ENCODE measurements at places on chromosomes 16 and 17.

GRCh38 chr16:3625911-3626732, 14.7 kb upstream of the SLX4 start:
- DNase-seq, result no peak

DNA sequence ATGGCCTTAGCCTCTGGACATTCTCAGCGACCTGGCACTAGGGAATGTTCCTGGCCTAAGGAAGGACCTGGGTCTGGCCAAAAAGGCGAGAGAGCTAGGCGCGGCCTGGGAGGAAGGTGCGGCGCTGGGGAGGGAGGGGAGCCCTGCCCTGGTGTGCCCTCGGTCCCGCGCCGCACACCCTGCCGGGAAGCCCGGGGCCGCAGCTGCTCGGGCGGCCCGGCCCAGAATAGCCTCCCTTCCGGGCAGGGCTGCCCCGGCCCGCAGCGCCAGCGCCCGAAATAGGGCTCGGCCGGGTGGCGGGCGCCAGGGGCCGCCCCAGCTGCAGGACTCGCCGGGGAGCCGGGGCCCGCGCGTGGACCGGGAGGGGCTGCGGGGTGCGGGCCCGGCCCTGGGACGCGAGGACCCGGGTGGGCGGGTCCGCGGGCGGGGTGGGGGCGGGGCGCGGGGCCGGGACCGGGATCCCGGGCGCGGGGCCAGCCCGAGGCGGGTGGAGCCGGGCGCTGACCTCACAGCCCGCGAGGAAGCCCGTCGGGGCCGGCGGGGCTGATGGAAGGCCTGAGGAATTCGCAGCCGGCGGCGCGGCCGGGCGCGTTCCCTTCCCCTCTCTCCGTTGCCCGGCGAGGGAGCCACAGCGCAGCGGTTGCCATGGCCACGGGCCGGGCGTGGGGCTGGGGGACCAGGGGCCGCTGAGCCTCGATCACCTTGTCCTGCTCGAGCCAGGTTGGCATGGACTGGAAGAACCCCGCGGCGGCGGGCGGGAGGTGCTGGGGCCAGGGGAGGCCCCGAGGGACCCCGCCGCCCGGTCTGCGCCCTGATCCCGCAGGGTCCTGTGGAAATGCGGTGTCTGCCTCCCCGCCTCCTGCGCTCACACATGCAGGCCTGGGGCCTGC, 18.1 kb downstream of the SOCS3 start:
- DNase-seq, result no peak

DNA sequence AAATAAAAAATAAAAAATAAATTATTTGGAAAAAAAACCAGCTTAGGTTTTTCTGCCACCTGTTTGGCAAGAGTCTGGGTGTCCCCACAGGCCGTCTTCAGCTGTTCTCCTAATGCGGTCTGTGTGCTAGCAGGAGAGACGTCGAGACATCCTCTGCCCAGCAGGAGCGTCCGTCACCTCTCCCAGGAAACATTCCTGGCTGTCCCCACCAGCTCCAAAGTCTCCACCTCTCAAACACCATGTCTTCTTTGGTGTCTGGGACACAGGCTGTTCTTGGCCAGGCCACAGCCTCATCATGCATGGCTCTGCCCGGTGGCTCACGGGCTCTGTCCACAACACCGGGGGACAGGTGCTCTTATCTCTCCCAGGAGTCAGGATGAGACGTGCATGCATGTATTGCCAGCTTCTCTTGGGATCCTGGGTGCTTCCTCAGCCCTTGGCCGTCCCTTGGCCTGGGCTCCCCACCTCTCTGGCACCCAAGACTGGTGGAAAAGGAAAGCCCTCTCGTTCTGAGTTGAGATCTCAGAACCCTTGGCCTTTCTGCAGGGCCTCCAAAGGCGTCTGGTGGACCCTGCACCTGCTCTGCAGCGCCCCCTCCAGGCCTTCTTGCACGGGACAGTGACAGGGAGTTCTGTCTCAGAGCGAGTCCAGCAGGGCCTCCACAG, 84.9 kb upstream of the CBX4 start:
- DNase-seq, result no peak

GRCh38 chr16:21197112-21197511, 14.3 kb downstream of the ZP2 start:
- no peak for DNase-seq

- DNase-seq, result no peak
Measured at GRCh38 chr17:30576326-30576861, 99.2 kb downstream of the GOSR1 start.

DNA sequence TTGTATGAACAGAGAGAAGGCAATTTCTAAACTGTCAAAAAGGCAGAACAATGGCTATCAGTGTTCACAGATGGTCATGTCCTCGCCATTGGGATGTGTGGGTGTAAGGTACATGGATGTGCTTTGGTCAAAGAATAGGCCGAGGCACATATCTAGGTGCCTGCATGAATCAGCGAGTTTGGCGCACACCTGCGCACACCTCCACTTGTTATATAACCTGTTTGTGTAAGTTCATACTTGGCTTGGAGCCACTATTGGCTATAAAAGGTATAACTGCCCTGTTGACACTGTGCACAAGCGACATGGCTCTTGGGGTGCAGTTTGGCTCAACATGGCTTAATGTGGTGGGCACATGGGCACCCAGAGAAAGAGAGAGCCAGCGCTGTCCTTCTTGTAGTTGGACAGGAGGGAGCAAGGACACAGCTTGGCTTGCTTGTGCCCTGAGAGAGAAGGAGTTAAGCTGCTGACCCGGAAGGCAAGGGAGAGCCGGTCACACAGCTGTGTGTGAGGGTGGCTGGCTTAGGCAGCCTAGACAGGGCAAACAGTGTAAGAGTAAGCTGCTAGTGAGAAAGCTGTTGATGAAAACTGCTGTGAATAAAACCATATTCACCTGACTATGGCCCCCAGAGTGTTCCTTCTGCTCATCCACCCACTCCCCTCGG, 499.1 kb downstream of the KCNJ2 start:
- DNase-seq, result no peak

DNA sequence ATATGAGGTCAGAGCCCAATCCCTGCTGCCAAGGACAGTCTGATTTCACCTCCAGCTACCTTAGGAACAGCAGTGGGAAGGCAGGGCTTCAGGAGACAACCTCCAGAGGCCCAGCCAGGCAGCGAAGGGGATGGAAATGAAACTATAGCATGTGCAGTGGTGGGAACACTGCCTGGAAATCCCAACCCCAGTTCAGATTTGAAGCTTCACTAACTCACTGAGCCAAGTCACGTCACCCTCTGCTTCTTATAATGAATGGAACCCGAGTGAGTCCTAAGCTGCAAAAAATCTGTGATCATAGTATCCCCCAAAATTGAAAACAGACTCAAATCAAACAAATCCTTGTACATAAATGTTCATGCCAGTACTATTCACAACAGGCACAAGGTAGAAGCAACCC, 36.0 kb upstream of the SLC39A11 start:
- no peak for DNase-seq

- DNase-seq, result no peak
Measured at GRCh38 chr17:61479493-61480413, 27.5 kb downstream of the TBX4 start.

- no peak for DNase-seq
Measured at GRCh38 chr16:4690946-4691665, 2.3 kb upstream of the NUDT16L1 start.

DNA sequence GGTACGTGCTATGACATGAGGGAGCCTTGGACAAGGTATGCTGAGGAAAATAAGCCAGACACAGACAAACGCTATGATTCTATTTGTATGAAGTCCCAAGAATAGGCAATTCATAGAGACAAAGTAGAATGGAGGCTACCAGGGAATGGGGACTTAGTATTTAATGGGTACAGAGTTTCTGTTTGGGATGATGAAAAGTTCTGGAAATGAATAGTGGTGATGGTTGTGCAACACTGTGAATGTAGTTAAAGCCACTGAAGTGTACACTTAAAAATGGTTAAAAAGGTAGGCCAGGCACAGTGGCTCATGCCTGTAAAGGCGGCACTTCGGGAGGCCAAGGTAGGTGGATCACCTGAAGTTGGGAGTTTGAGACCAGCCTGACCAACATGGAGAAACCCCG, 3.3 kb downstream of the PRPSAP1 start:
- DNase-seq, result no peak

- no peak for DNase-seq
Measured at GRCh38 chr17:15498107-15498506, 30.7 kb upstream of the CDRT4 start.

DNA sequence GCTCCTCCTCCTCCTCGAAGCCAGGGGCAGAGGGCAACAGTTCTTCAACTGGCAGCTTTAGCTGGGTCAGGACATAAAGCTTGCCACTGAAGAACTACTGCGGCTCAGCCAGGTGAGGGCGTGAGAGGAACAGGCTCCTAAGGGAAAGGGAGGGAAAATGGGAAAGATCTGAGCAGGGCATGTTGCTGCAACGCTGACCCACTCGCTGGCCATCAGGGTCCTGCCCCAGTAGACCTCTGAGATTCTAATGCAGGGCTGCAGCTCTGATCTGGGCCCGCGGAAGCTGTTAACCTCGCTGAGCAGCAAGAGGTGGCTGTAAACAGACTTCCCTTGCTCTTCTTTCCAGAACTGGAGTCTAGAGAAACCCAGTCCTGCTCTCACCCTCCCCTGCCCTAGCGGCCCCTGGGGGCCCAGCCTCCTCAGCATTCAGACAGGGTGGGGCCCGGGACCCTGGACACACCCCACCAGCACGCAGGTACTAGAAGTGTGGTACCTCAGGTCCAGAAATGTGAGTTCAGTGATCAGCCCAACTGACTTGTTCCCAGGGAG, 3.8 kb upstream of the TLCD2 start:
- DNase-seq, result no peak

All from NCI-H1105 treated with DMSO at 0.1 percent for 48 hours (cell line).